ENCODE measurements at places on chromosomes 3 and 15. TPM values are rescaled to one million over a fixed set of nuclear protein-coding genes. Genes with fewer than 3 reads are reported as not detected.

The XCR1 gene
- total RNA-seq: not detected

The SCAANT1 gene
- total RNA-seq: not detected

The FAM3D gene
- total RNA-seq: not detected

The NANOGP8 gene
- total RNA-seq: not detected

The GNAT1 gene
- not detected for total RNA-seq

The IP6K2 gene
- 140 TPM for total RNA-seq

The CPOX gene
- total RNA-seq: 7.6 TPM

The CHDH gene
- 1.6 TPM for total RNA-seq

The SPCS1 gene
- 64.4 TPM for total RNA-seq

The GRM7 gene
- not detected for total RNA-seq

- DNase-seq: no peak
These were observed 18.5 kb upstream of the VPS39 start for GRCh38 chr15:42226648-42227047.

GRCh38 chr3:30832961-30833575 lies 61.4 kb downstream of the GADL1 start:
- no peak for DNase-seq

- DNase-seq: no peak
These were observed 41.4 kb downstream of the COL6A6 start for GRCh38 chr3:130558366-130558765.

DNA sequence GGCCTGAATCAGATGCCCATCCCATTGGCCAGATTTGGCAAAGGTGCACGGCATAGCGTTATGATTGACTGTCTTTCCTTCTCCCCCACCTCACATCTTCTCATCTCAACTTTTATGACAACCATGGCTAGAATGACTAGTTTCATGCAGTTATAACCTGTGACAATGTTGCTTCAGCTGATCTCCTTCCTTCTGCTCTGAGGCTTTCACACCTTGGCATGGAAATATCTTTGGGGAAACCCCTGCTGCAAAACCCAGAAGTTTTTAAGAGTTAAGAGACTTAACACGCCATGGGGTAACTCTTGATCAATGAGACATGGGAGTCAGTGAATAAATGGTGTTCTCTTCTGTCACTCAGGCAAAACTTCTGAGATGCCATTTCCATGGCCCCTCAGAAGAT lies 290.7 kb upstream of the MDFIC2 start:
- no peak for DNase-seq

- DNase-seq: no peak
These were observed 154.5 kb downstream of the KLF13 start for GRCh38 chr15:31481142-31481541.

DNA sequence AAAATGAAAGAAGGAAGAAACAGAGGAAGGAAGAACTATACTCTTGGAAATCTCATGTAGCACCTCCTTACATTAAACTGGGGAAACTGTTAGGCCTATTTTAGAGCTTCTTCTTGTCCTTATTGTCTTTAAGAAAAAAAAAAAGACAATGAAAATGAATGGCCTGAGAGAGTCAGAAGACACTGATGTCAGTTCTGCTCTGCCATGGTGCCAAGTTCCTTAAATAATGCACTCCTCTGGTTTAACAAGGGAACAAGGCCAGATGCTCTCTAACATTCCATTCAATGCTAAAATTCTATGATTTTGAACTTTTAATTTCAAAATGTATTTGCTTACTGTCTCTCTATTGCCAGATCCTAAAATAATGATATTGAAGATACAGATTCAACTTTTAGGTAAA lies 4.4 kb upstream of the MBNL1 start:
- no peak for DNase-seq

GRCh38 chr3:188589071-188589470 lies 435.1 kb downstream of the LPP start:
- no peak for DNase-seq

DNA sequence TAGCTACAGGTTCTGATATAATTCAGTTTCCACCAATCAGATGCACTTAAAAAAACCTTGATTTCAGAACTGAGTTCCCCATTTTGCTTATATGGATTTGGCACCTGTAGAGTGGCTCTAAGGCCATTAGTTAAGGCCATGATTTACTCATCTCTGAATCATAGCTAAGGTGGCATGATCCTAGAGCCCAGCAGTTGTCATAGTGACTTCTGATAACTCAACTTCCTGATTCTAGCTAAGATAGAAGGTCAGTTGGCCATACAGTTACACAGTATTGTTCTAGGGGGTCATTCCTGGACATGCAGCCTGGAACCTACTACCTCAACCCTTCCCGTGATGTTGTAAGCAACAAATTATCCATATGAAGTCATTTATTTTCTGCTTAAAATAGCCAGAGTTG lies 15.9 kb upstream of the TMEM87A start:
- DNase-seq: no peak

GRCh38 chr3:32281570-32282106 lies 43.2 kb downstream of the CMTM8 start:
- no peak for DNase-seq

- no peak for DNase-seq
These were observed 61.4 kb upstream of the IMPG2 start for GRCh38 chr3:101381809-101382208.

DNA sequence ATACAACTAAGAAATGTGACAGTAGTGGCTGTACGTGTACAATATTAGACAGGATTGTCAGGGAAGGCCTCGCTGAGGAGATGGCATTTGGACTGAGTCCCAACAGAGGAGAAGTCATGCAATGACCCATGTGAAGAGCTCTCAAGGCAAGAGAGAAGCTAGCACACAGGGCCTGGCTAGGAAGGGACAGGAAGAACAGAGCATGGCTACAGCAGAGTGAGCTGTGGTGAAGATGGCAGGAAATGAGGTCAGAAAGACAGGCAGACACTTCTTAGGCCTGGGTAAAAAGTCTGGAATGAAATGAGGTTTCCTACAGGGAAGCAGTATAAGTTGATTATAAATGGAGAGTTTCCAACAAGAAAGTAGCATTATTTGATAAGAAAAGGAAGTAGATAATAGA lies 33.2 kb upstream of the LEKR1 start:
- DNase-seq: no peak

DNA sequence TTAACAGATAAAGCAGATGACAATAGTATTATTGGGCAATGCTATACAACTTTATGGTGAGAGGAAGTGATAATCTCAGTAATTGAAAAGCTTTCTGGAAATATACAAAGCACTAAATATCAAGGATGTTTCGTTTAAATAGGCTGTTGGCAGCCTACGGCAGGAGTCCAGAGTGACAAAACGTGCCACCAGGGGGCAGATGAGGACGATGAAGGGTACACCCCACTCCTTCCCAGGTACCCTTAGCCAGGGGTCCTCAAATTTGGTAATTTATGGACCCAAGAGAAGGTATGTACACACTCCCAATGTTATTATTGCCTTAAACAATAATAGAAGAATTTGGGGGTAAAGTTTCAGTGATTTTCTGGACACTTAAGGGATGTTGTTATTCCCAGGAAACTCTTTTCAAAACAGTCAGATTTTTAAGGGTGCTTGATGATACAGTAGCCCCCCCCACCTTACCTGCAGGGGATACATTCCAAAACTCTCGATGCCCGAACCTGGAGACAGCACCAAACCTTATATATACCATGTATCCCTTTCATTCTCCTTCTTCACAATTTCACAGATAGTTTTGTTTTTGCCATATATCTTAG lies 1.4 kb upstream of the MAGEL2 start:
- DNase-seq: peak; percentile 24

DNA sequence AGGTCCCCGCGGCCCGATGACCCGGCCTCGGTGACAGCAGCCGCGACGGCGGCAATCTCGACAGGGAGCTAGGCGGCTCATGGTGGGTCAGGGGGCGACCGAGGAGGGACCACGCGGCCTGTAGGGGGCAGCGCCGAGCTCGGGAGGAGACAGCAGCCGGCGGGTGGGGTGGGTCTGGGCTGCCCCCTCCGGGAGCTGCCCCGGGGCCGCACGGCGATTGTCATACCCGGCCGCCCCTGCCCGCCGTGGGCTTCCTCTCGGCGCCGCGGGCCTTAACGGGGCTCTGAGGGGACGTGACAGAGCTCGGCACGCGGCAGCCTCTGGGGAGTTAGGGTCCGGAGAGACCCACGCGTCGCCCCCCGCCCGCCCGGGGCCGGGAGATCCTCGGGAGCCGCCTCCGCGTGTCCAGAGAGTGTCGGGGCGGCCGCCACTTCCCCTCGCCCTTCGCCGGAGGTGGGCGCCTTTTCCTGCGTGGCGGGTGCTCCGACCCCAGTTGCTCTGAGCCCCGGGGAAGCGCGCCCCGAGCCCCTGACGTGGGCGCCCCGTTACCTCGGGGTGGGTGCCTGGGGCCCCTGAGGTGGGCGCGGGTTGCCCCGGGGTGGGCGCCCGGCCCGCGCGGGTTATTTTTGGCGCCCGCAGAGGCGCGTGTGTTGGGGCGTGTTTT lies 539 bp upstream of the PLCL2 start:
- peak; percentile 70 for DNase-seq

GRCh38 chr15:40412095-40412759 lies 6.6 kb downstream of the IVD start:
- DNase-seq: no peak

DNA sequence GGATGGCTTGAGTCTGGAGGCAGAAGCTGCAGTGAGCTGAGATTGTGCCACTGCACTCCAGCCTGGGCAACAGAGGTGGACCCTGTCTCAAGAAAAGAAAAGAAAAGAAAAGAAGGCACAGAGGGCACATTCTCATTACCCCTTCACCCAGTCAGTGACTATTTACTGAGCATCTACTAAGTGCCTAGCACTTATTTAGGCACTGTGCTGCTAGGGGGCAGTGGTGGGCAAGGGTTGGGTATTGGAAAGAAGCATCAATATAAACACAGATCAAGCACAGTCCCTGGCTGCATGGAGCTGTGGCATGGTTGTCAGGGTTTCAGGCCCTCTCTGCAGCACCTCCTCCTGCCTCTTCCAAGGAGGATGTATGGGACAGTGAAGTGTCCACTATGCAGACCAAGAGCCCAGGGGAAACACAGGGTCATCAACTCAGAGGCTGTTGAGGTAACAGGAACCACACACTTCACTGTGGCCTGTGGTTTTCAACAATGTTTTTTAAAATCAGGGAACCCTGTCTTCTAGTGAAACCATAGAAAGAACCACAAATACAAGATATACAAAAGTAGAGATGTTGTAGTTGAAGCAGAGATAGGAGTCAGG lies 138.5 kb downstream of the RAB11A start:
- peak; percentile 7 for DNase-seq

GRCh38 chr3:31254483-31254882 lies 278.2 kb upstream of the STT3B start:
- no peak for DNase-seq

DNA sequence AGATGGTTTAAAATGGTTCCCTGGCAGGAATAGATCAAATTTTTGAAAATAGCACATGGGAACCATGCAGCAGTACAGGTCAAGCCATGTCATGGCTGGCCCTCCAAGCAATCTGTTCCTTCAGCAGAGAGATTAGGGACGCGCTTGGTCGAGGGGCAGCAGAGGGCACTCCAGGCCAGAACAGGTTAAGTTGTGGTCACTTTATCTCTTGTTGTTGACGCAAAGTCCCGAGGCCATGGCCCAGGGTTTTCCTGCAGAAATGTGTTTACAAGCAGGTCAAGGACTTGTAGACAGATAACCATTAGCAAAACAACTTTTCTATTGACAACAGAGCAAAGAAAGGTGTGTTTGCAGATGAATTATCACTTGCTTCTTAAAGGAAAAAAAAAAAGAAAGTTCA lies 570.0 kb upstream of the NR2F2 start:
- DNase-seq: peak; percentile 6

DNA sequence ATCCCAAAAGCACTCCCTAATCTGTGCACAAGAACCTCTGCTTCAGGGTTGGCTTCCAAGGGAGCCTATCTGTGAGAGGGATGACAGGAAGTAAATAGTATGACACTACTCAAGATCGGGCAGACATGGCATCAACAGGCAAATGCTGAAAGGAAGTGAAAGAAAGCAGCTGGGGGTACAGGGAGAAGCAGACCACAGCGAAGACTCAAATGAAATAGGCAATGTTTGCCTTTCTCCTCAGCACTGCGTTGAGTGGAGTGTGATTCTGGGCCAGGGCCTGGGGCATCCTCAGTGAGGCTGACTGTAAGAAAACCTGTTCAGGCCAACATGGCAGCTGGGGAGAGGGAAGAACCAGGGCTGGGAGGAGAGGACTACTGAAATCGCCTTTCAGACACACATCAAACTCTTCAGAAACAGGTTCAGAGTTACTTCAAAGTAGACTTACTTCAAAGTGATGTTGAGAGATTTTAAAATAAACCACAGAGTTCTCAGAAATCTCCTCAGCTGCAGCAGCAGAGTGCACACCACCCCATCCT lies 96.6 kb downstream of the SLC9A9 start:
- DNase-seq: peak; percentile 59

DNA sequence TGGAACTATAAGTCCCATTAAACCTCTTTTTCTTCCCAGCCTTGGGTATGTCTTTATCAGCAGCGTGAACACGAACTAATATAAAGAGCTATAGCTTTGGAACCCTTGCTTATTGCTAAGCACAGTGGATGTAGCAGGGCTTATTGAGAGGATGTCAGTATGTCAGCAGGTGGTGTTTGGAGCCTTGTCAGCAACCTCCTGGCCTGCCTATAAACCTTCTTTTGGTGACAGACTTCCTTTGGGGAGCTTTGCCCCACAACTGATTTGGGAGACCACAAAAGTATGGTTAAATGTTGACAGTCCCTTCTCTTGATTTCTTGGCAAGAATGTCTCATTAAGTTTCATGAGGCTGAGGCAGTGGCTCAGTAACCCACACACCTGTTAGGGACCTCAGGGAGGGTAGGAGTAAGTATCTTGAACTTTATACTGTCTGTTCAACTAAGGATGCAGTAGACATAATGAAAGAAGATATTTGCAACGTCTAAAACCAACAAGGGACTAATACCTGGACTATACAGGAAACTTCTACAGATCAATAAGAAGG lies 14.8 kb downstream of the CCNDBP1 start:
- no peak for DNase-seq

- no peak for DNase-seq
These were observed 63.2 kb upstream of the RASGRP1 start for GRCh38 chr15:38627689-38628277.

DNA sequence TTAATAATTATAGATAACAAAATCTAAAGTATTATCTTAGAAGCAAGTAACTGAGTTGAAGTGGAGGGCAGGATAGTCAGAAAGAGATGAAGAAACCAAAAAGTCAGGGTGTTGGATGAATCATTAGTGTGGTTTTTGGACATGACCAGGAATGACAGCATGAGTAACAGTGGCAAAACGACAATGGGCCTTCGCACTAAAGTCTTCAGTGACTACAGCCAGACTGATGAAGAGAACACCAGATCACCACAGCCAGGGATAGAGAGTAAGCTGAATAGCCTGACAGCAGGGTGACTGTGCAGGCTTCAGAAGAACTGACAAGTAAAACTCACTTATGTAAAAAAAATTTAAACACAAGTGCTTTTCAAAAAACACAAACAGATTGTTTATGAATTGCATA lies 96.0 kb upstream of the MELTF start:
- DNase-seq: no peak

DNA sequence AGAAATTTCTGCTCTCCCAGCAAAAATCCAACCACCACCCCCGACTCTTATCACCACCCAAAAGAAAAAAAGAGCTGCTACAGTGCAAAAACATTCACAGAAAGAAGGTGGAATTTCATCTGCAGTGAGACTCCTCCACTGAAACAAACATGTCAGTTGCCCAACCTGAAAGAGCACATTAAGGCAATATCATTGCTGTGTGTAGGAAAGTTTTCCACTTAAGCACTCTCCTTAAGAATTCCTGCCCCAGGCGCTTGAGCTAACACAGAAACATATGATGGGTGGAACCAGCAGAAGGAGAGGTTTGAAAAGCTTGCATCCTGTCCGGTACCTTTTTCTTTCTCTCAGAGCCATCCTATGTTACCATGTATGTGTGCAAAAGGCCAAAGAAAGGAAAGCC lies 200.8 kb upstream of the GADL1 start:
- no peak for DNase-seq

- DNase-seq: no peak
These were observed 66.8 kb upstream of the UNC13C start for GRCh38 chr15:53911431-53911830.

Data from natural killer cell (primary cell).